ENCODE measurements at places on chromosomes 5 and 9.

DNA sequence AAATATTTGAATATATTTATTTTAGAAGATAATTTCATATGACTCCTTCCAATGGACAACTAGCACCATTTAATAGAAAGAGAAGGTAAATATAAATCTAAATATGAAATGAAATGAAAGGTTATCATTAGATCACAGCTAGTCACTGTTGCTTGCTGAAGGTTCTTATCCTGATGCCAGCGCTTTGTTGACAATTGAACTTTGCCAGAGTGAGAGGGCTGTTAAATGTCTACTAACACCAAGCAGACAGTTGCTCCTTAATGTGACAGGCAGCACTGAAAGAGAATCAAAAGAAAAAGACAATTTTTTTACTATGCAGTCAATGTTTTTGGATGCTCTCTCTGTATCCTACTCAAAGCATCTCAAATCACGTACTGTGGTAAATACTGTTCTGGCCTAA lies 152.6 kb upstream of the SEMA6A start:
- no peak for DNase-seq

- no peak for DNase-seq
Observed at GRCh38 chr5:148853868-148854267, 27.5 kb downstream of the ADRB2 start.

- DNase-seq = no peak
Observed at GRCh38 chr5:157578079-157578780, 2.7 kb upstream of the ADAM19 start.

DNA sequence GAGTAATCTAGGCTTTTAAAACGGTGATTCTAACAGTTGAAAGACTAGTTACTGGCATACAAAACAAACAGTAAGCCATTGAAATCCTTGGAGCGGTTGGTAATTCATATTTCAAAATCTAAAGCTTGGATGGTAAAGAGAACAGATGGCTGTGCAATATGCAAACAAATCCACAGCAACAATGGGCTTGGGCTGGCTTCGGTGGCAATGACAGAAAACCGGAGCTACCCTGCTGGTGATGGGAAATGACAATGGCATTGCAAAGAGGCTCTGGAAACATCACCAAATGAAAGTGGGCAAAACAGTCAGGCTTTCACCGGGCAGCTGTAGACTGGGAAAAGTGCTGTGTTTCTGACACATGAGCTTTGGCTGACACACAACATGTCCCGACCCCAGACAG lies 42.2 kb downstream of the MED27 start:
- no peak for DNase-seq

- no peak for DNase-seq
Observed at GRCh38 chr5:145484158-145484557, 351.0 kb downstream of the PRELID2 start.

- DNase-seq = no peak
Observed at GRCh38 chr9:79408200-79408599, 163.6 kb upstream of the TLE4 start.

- DNase-seq = no peak
Observed at GRCh38 chr9:114096866-114097612, 2.1 kb downstream of the KIF12 start.

DNA sequence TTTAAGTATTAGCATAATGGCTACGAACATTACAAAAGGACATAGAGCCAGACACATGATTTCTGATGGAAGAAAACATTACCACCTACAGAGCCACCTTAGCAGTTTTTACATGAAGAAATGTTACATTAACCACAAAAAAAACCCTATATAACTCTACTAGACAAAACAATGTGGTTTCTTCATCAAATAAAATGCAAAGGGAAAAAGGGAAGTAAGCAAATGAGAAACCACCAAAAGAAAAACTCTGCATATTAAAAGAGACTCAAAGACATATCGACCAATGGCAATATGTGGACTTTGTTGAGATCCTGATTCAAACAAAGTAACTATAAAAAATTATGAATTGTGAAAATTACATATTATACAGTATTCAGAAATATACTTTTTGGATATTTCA lies 132.7 kb downstream of the TSSK1B start:
- no peak for DNase-seq

GRCh38 chr5:140207250-140207964 lies 32.4 kb downstream of the CYSTM1 start:
- DNase-seq = no peak

- DNase-seq = no peak
Observed at GRCh38 chr9:113616116-113616515, 152.6 kb downstream of the RGS3 start.

DNA sequence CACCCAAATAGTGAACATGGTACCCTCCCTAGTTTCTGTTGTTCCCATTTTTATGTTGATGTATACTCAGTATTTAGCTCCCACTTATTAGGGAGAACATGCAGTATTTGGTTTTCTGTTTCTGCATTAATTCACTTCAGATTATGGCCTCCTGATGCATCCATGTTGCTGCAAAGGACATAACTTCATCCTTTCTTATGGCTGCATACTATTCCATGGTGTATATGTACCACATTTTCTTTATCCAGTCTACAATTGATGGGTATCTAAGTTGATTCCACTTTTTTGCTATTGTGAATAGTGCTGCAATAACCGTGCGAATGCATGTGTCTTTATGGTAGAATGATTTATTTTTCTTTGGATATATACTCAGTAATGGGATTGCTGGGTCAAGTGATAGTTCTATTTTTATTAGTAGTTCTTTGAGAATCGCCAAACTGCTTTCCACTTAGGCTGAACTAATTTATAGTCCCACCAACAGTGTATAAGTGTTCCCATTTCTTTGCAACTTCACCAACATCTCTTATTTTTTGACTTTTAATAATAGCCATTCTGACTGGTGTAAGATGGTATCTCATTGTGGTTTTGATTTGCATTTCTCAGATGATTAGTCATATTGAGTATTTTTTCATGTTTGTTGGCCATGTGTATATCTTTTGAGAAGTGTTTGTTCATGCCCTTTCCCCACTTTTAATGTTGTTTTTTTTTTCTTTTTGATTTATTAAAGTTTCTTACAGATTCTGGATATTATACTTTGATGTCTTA lies 79.6 kb downstream of the SMIM15 start:
- DNase-seq = no peak

DNA sequence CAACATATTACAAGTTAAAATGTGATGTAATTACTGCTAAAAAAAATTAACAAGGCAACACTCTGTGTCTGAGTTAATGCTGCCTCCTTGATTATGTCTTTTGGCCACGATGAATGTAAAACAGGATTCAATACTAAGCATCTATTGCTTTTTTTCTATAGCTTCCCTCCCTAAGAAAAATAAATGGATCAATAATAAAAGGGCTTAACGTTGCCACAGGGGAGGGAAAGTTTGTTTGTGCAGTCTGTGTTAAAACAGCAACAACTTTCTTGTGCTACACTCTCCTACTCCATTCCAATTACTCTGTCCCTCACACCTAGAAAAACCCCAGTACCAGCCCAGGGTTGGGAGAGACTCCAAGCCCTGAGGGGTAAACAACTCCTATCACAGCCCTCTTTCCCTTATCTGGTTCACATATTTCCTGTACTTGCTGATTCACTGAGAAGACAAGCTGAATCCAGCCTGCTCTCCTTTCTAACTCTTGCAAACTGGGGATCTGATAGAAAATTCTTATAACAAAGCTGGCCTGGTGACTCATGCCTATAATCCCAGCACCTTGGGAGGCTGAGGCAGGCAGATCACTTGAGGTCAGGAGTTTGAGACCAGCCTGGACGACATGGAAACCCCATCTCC lies 44.8 kb downstream of the PTPN3 start:
- no peak for DNase-seq

- DNase-seq = no peak
Observed at GRCh38 chr9:125486576-125486975, 220.4 kb downstream of the MAPKAP1 start.

All from activated T-cell treated with anti-CD3 and anti-CD28 coated beads for 24 hours (primary cell).